Urinary bladder (tissue), 4 donors: ENCODE measurements at places on chromosomes 4 and X. TPM values are rescaled to one million over a fixed set of nuclear protein-coding genes. Genes with fewer than 3 reads are reported as not detected.

DNA sequence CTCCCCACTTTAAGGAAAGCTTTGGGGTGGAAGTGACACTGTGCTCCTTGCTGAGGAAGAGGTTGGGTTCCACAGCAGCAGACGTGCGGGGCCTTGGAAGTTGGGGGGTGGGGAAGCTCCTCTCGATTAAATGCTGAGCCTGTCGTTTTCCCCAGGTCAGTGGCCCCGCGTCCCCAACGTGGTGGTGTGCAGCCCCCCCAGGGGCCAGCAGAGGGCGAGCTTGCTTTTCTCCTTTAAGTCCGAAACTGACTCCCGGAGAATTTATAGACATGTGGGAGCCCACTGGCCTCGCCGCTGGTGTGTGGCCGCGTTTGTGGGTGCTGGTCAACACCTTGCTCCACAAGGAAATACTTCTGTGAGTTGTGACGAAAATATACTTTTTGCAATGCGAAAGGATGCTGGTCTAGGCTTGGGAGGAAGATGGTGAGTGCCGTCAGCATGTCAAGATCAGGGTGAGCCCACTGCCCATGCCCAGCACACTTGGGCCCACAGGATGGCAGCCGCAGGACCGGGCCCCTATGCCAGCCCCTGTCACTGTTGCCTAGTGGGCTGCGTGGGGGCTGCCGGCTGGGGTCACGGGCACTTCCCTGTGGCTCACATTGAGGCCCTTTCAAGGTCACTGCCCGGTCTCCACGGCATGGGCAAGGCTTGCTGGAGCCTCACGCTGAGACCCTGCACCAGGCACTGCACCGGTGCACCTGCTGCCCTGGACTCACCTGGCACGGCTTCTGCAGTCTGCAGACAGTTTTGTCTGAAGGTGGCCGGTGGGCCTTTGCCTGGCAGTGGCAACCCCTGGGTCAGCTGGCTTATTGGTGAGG, 9.4 kb downstream of the UVSSA start:
- no peak for DNase-seq

GRCh38 chr4:128527946-128528576, 240.4 kb upstream of the PGRMC2 start:
- no peak for DNase-seq

Gene F8A2
- not detected for total RNA-seq

Gene IL13RA2
- total RNA-seq, result 3.8 TPM

Gene PLRG1
- 78.4 TPM for total RNA-seq

Gene CT45A3
- total RNA-seq, result not detected

GRCh38 chr4:10023806-10024205, 2.5 kb upstream of the SLC2A9 start:
- no peak for DNase-seq

Gene SOWAHD
- 0.26 TPM for total RNA-seq

DNA sequence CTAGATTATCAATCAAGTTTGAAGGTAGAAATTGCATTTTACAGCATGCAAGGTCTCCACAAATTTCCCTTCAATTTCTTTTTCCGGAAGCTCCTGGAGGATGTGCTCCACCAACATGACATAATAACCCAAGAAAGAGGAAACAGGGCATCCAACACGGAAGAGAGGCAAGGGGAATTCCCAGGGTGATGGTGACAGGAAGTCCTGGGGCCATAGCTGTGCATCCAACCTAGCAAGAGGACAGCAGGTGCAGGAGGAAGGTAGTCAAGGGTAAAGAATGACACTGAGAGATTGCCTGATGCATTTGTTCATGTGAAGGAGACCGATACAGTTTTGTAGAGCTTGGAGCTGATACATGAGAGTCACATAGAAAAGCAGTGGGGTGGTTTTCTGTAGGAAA, 115.7 kb upstream of the LSM6 start:
- DNase-seq, result no peak

DNA sequence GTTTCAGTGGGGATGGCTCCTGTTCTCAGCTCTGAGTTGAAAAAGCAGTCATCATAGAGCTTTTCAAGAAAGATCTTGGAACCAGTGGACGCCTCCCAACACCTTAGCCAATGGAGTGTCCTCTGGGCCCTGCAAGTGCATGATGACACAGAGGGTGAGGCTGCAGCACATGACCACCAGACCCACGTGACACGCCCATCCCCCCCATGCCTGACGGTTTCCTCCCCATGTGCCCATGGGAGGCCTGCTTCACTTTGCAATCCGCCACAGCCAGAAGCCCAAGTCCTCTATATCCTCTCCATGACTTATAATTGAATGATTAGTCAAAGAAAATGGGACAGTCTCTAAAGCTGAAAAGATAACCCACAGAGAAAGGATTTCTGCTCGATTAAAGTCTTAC, 187.0 kb downstream of the AFAP1 start:
- no peak for DNase-seq

- DNase-seq, result no peak
Measured at GRCh38 chr4:162116095-162116779, 47.6 kb downstream of the FSTL5 start.

Gene LPAR4
- total RNA-seq, result 20.5 TPM

DNA sequence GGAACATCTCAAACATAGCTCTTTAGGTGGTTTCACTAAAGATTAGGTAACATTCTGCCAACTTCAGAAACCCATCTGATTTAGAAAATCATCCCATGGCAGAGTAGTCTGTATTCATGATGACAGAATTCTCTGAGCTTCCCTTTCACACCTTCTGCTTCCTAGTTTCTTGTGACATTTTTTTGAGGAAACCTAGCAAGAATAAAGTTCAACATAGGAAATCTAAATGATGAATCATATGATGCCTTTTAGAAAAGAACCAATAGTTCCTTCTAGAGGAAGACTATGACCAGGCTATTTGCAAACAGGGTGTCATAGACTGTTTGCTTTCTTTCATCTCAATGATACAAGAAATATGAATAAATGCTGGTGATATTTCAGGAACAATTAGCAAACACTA, 49.8 kb upstream of the CAMK2D start:
- no peak for DNase-seq

DNA sequence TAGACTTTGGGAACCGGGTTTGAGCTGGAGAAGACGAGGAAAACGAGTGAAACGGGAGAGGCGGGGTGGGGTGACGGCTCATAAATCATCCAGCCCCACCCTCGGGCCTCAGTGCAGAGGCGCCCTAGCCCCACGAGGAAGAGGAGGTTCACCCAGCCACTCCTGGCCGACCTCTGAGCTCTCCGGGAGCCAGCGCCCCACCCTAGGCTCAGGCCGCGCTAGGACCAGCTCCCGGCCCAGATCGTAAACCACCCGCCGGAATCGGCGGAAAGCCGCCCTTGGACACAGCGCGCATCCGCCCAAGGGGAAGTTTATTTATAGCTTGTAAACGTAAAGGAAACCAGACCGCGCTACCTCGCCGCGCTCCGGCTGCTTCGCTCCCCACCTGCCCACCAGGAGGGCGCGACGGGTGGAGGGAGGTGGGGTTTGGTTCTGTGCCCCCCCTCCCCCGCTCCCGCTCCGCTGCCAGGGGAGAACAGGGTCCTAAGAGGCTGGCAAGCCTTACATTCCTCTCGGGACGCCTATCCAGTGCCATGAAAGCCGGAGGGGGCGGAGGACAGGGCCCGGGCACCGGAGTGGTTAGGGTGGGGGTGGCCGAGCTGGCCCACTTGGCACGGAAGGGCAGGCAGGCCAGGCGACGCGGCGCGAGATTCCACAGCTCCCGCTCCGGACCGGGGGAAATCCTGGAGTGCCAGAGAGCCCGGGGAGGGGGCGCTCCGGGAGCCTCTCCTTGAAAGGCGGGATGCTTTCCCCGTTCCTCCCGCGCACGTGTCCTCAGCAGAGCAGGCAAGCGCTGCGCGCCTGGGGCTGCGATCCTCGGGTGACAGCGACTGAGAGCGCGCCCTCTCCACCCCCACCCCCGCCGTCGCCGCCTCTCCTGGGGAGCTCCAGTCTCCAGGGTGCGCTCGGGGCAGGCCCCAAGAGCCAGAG, 84.2 kb downstream of the BCOR start:
- no peak for DNase-seq

GRCh38 chr4:7295911-7296660, 103.7 kb downstream of the SORCS2 start:
- no peak for DNase-seq

DNA sequence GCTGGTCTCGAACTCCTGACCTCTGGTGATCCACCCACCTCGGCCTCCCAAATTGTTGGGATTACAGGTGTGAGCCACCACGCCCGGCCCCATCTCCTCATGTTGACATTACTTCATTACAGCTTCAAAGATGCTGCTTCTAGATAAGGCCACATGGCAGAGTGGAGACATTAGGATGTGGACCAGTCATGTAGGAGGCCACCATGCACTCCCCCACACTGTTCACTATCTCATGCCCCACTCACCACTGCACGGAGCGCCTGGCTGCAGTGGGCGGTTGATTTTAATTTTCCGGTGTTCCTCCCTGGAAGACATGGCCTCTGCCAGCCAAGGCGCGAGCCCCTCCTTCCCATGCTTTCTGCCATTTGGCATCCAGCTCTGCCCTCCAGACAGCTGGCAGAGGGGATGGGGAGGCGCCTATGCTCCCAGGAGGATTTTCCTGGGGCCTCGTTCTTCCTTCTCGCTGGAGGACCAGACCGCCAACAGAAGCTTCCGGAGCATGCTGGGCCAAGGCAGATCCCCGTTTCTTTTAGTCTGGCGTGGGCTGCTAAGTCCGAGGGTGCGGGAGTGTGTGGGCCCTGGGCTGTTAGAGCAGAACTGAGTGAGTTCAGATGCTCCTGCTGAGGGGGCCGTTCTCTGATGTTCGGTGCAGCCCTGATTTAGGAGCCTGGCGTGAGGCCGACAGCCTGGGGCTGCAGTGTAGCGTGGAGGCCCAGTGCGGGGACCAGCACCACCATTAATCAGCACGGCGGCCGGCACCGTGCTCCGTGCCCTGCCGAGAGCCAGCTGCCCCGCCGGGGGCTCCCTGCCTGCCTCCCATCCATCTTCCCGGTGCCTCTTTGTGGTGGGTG, 93.1 kb downstream of the SORCS2 start:
- DNase-seq, result peak; percentile 48

Gene NIPAL1
- total RNA-seq, result 13.7 TPM

DNA sequence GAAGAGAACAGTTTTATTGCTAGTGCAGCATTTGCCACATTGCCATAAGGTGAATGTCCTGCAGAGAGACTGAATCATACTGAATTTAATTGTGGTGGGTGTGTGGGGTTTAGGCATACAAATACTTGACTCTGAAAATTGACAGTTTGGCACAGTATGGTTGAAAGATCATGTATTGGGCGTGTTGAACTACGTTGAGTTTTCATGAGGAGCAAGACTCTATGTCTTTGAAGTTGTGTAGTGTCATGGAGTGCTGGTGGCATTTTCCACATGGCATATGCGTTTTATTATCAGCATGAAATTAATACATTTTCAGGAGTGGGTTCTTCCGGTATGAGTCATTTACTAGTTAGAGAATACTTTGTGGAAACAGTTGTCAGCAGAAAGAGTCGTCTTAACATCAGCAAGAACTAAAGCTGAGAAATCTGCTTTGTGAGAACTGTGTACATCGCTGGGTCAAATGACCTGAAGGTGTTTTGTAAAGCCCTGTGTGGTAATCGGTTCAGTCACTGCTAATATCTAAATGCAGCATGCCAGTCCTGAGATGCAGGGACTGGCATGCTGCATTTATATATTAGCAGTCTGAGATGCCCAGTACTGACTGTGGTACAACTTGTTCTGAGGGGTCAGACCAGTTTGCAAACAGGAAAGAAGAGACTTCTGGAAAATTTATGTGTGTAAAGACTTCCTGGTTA, 50.3 kb downstream of the ARHGAP10 start:
- no peak for DNase-seq

DNA sequence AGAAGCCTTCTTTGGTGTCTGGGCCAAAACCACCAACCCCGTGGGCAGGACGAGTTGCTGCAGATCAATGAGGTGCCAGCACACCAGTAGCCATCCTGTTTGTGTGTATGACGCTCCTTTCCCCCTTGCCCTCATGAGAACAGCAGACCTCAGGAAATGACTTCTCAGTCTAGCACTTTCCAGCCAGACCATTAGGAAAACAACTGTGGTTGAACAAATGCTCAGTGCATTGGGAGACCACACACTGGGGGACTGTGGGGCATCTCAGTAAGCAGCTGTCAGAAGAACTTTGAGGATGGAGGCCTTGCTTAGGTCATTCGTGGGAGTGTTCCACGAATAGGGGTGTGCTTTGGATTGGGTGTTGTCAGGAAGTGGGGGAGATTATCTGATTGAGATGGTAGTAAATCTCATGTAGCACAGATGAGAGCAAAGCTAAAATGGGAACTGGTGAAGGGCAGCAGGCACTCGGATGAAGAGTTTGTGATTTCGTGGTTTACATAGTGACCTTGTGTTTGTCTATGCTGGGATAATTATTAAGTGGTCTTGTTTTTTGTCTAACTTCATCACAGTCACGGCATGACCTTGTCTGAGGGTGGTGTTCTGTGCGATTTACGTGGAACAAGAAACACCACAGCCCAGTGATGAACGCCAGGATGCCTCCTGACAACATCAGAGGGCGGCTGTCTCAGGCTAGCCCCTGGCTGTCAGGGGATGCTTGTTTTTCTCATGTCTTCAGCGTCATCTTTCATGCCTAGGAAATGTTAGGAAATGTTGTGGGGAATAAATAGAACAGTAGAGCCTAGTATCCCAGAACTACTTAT, 70.1 kb downstream of the USP46 start:
- no peak for DNase-seq

DNA sequence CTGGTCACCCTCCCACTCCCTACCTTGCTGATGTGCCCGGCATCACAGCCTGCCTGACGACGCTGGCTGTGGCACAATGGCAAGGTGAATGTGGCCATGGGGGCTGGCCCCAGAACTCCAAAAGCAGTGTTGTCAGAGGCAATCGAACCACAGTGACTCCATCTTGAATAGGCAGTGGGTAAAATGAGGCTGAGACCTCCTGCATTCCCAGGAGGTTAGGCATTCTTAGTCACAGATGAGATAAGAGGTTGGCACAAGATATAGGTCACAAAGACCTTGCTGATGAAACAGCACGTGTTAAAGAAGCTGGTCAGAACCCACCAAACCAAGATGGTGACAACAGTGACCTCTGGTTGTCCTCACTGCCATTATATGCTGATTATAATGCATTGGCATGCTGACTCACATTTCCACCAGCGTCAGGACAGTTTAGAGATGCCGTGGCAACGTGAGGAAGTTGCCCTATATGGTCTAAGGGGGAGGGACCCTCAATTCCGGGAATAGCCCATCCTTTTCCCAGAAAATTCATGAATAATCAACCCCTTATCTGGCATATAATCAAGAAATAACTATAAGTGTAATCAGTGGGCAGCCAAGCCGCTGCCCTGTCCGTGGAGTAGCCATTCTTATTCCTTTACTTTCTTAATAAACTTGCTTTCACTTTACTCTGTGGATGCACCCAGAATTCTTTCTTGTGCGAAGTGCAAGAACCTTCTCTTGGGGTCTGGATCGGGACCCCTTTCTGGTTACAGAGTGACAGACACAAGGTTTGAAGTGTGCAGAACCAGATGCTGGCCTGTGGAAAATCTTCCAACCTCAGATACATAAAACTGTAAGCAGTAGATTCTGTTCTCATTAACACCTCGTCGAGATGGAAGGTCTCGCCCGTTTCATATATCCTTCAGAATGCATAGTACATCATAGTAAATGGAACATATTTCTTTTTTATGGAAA, 26.8 kb upstream of the CLDN24 start:
- no peak for DNase-seq
